ENCODE measurements at places on chromosomes 3 and 15. TPM values are rescaled to one million over a fixed set of nuclear protein-coding genes. Genes with fewer than 3 reads are reported as not detected.

The GOLGA8A gene
- total RNA-seq = 26.7 TPM

The PLCB2 gene
- 4.6 TPM for total RNA-seq

The ALDH1A3 gene
- 7.8 TPM for total RNA-seq

The GREM1 gene
- total RNA-seq = 0.59 TPM

The MTMR10 gene
- total RNA-seq = 27.5 TPM

The MCF2L2 gene
- total RNA-seq = 1.1 TPM
